ENCODE measurements at places on chromosomes 11 and 22.

GRCh38 chr11:60854847-60855725, 664 bp downstream of the PTGDR2 start:
- DNase-seq = no peak

- DNase-seq = peak; percentile 63
Observed at GRCh38 chr11:121426476-121427399, 25.4 kb upstream of the SORL1 start.

GRCh38 chr11:24155792-24156191, 341.1 kb upstream of the LUZP2 start:
- no peak for DNase-seq

GRCh38 chr22:29627196-29627535, 23.7 kb downstream of the NF2 start:
- no peak for DNase-seq

GRCh38 chr11:456533-456932, 6.5 kb downstream of the PTDSS2 start:
- no peak for DNase-seq

DNA sequence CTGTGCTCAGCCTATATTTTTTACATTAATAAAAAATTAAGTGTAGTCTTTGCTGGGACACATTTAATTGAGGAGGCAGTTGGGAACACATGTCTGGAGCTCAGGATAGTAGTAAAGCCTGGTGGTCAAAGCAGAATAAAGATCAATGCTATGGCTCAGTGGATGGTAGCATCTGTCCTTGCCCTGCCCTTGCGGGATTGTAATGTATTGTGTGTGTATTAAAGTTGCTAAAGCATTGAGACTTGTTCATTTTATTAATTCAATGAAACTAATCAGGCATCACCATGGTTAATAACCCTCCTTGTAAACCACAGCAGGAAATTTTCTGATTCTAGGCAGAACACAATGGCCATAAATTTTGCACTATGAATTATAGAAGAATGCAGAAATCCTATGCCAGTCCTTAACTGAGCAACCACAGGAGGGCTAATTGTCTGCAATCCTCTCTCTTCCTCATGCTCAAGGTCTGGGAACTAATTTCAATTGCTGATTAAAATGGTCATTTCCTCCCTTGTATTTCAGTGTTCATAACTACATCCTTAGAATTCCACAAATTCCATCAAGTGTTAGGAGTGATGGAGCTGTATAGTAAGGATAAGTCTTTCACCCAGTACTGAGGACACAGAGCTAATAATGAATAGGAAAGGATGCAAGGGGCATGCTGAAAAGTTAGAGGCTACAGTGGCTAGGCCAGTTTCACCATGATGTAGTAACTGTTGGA, 403.2 kb upstream of the DDI1 start:
- DNase-seq = no peak

- no peak for DNase-seq
Observed at GRCh38 chr22:39703091-39703490, 132.5 kb downstream of the CACNA1I start.

GRCh38 chr11:5684036-5684645, 733 bp downstream of the TRIM5 start:
- no peak for DNase-seq

- DNase-seq = peak; percentile 77
Observed at GRCh38 chr11:117678658-117679406, 118.2 kb downstream of the DSCAML1 start.

- no peak for DNase-seq
Observed at GRCh38 chr22:38176170-38176741, 5.4 kb downstream of the PLA2G6 start.

- DNase-seq = no peak
Observed at GRCh38 chr22:46377525-46378425, 42.3 kb downstream of the TRMU start.

Data from dorsolateral prefrontal cortex (tissue), 122 donors.